Ammon's horn (tissue), 1 donor: ENCODE measurements at places on chromosomes 6 and 20.
A peak's percentile ranks its signal among the peaks of the same experiment; 100 is the strongest.

DNA sequence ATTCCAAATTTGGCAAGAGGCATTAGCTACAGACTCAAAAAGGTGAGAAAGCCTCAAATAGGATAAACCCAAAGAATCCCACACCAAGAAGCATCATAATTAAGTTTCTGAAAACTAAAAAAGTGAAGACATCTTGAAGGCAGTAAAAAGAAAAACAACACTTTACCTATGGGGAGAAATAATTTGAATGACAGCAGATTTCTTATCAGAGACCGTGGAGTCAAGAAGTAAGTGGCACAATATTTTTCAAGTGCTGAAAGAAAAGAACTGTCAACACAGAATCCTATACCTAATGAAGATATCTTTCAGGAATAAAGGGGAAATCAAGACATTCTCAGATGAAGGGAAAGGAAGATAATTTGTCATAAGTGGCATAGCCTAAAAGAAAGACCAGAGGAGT lies 193.3 kb upstream of the CHD6 start:
- DNase-seq: no peak

DNA sequence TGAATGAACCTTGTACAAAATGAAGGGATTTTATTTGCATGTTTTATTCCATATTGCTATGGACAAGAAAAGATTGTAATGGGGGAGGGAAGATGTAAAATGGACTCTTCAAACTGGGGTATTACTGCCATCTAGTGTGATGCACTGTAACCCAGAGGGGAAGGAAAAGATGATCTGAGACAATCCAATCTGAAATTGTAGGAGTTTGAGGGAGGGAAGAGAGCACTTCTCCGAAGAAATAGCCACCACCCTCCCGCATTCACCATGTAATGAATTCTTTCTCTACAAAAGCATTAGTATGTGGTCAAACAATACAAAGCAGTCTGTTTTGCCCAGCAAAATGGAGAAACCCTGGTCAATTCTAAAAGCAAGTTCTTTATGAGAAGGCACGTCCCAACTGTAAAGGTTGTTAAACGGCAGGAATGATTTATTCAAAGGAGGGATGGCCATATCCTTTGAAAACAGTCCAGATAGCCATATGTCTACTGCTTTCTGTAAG lies 679.5 kb upstream of the NRSN1 start:
- peak; percentile 81 for DNase-seq

DNA sequence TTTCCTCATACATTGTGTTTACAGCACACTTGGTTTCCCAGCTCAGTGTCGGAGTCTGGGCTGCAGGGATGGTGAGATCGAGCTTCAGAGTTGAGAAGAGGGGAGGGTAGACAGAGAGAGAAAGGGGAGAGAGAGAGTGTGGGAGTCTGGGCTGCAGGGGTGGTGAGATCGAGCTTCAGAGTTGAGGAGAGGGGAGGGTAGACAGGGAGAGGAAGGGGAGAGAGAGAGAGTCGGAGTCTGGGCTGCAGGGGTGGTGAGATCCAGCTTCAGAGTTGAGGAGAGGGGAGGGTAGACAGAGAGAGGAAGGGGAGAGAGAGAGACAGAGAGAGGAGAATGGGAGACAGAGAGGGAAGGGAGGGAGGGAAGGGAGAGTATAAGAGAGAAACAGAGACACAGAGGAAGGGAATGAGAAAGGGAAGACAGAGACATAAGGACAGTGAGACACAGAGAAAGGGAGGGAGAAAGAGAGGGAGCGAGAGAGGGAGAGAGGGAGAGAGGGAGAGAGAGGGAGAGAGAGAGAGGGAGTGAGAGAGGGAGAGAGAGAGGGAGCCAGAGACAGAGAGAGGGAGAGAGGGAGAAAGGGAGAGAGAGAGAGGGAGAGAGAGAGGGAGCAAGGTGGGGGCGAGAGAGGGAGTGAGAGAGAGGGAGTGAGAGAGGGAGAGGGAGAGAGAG lies 222.7 kb upstream of the GMDS start:
- DNase-seq: no peak

- DNase-seq: no peak
Measured at GRCh38 chr6:39961178-39961577, 26.9 kb upstream of the MOCS1 start.

GRCh38 chr6:66396549-66396948 lies 689.5 kb upstream of the EYS start:
- DNase-seq: peak; percentile 2

GRCh38 chr6:19160081-19160730 lies 677.0 kb upstream of the ID4 start:
- no peak for DNase-seq
